ENCODE measurements at places on chromosomes 2 and 18. TPM values are rescaled to one million over a fixed set of nuclear protein-coding genes. Genes with fewer than 3 reads are reported as not detected.

AKAIN1 gene
- 0.14 TPM for total RNA-seq

TEKT4 gene
- total RNA-seq, result 0.05 TPM

CDK5R2 gene
- total RNA-seq, result not detected

DNA sequence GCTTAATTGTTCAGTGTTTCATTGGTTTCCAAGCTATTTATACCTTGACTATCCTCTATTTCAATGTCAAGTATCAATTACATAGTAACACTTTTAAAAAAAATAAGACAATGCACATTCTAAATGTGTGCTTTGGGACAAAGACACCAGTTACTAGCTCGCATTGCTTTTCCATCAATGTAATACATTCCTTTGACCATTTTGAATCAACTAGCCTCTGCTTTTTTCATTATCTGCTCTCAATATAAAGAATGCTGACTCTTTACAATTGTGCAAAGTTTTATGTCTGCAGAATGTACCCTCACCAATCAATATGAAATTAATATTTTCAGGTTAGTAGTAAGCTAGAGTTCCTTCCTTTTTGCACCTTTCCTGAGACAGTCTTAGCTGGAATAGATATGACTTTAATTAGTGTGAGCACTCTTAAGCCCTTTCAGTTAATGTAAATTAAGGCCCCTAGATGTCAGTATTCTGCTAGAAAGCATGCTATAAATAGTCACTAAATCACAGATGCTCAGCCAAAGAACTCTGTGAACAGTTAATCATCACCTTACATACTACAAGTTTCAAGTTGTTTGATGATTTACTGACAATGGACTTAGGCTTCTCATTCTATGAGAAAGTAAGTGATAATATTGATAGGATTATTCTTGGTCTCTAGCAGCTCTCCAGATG, 413.6 kb downstream of the PTH2R start:
- H3K36me3 ChIP-seq, result no peaks in the 10 kb centered on the region
- no peak overlapping the region for H3K4me3 ChIP-seq
- no peaks in the 10 kb centered on the region for H3K4me1 ChIP-seq
- no peak for DNase-seq
- H3K27me3 ChIP-seq, result no peaks in the 10 kb centered on the region

DNA sequence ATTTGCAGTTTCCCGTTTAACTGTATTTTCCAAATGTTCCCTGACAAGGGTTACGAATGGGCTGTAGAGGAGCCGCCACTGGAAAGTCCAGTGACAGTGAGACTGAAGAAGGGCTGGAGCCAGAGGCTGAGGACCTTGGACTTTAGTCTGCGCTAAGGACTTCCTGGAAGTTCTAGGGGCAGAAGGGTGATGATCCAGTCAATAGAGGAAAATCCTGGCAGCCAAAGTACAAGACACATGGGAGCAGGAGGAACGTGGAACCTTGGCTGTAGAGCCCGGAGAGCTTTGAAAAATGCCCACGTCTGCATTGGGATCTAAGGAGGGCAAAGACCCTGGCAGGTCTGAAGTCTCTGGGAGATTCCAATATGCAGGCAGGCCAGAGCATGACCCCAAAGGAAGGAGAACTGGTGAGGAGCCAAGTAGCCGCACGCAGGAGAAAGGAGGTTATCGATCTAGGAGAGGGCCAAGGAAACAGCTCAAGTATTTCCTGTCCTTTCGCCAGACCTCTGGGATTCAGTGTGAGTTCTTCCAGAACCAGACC, 28.5 kb downstream of the MBP start:
- DNase-seq, result no peak
- peaks cover 31% of the 10 kb centered on the region for H3K4me1 ChIP-seq
- H3K36me3 ChIP-seq, result no peaks in the 10 kb centered on the region
- H3K27ac ChIP-seq, result no peak overlapping the region
- no peaks in the 10 kb centered on the region for H3K27me3 ChIP-seq
- H3K4me3 ChIP-seq, result no peak overlapping the region
